ENCODE measurements at places on chromosomes 5 and 9.

- DNase-seq: no peak
These were observed 62.8 kb downstream of the SV2C start for GRCh38 chr5:76145945-76146344.

GRCh38 chr9:135718616-135719015 is 16.6 kb downstream of the KCNT1 start:
- no peak for DNase-seq

DNA sequence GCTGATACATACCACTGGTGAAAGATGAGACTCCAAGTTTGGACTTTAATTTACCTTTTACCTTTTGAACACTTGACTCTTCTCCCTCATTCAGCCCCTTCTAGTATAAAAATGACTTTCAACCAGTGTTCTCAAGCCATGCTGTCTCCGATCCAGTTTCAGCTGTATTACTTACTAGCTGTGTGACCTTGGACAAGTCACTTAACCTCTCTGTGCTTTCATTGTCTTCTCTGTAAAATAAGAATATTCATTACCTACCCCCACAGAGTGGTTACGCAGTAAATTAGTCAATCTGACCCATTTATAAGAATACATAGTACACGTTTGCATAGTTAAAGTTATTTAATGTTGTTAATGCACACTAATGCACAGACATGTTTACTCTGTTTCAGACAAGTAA is 12.6 kb upstream of the CEMIP2 start:
- no peak for DNase-seq

DNA sequence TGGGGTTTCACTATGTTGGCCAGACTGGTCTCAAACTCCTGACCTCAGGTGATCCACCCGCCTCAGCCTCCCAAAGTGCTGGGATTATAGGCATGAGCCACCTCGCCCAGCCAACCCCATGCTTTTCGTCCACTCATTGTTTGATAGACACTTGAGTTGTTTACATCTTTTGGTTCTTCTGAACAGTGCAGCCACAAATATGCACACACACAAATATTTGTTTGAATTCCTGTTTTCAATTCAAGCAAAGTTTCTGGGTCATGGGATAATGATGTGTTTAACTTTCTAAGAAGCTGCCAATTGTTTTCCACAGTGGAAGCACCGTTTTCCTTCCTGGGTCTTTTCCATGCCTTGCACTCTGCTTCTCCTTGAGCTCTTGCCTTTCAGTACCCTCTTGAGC is 6.8 kb upstream of the PAEP start:
- DNase-seq: no peak

DNA sequence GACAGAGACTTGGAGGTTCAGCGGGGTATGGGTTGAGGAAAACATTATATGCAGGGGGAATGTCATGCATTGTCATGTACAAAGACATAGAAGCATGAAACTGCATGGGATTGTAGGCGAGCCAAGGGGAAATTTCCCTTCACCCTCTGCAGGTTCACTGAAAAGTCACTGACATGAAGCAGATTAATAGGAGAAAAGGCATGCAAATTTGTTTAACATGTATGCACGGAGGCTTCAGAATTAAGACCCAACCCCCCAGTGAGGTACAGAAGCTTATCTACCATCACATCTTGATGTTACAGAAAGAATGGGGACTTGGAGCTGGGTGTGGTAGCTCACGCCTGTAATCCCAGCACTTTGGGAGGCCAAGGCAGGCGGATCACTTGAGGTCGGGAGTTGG is 18.5 kb downstream of the NIM1K start:
- DNase-seq: no peak

DNA sequence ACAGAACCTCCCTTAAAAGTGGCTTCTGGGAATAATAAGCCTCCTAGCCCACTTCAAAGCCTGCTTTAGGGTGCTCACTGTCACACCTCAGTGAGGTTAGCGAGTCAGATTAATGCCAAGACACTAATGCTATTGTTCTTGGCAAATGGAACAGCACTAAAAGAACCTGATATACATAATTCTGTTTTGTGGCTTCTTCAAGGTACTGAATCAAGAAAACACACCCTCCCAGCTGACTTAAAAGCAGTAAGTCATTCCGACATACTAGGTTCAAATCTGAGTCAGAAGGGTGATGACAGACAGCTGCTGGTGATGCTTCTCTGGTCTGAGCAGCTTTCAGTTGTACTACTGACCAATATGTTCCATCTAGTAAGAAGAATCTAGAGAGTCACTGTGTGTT is 121.6 kb downstream of the OXCT1 start:
- DNase-seq: no peak

DNA sequence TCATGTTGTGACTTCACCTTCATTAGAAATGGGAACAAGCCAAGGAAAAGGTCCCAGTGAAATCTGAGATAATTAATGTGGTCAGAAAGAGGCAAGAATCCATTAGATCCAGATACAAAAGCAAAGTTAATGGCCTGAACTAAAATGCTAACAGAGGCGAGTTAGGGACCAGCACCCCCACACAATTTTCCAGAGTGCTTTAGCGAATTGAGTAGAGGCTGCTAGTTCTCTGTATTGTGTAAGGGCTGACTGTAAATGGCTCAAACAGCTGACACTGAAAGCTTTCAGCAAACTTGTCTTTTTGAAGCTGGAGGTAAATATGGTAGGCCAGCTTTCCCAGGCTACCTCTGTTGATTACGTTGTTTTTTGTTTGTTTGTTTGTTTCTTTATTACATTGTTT is 75.5 kb downstream of the CSNK1A1 start:
- DNase-seq: no peak

- DNase-seq: no peak
These were observed 250.0 kb upstream of the MPDZ start for GRCh38 chr9:13529321-13530104.

DNA sequence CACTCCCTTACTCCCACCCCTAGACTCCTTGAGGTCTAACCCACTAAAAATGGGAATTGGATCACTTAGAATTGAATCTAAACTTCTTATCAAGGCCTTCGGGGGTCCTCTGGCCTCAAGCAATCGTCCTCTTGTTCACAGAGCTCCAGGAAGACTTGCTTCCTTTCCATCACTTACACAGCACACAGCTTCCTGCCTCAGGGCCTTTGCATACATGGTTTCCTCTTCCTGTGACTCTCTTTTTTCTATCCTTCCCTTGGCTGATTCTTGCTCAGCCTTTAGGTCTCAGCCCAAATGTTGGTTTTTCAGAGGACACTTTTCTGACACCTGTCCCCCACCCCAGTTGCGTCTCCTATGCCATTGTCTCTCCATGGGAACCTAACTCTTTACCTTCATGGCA is 50.0 kb upstream of the ALDH1B1 start:
- DNase-seq: no peak

GRCh38 chr5:60687927-60688720 is 11.8 kb downstream of the DEPDC1B start:
- DNase-seq: no peak
